ENCODE measurements at places on chromosomes 6 and 20.

DNA sequence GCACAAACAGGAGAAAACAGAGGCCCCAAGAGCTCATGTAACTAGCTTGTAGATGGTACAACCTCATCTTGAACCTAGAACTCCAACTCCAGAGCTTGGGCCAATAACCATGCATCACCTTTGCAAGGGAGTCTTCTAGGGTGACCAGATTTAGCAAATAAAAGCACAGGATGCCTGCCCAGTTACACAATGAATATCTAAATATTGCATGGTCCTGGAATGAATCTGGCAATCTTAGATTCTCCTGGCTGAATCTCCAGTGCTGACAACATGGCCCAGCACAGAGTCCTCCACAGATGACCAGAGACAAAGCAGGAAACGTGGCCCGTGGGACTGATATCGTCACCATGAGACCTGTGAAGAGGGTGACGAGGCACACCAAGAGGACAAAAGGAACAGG, 494.1 kb downstream of the PREX1 start:
- H3K4me3 ChIP-seq, result no peak overlapping the region
- no peaks in the 10 kb centered on the region for H3K4me1 ChIP-seq
- no peak for DNase-seq
- H3K36me3 ChIP-seq, result no peaks in the 10 kb centered on the region

GRCh38 chr6:41974281-41974825, 32.7 kb upstream of the CCND3 start:
- H3K4me3 ChIP-seq, result no peak overlapping the region
- H3K4me1 ChIP-seq, result no peaks in the 10 kb centered on the region
- H3K27ac ChIP-seq, result no peak overlapping the region
- no peaks in the 10 kb centered on the region for H3K36me3 ChIP-seq
- H3K27me3 ChIP-seq, result no peaks in the 10 kb centered on the region

DNA sequence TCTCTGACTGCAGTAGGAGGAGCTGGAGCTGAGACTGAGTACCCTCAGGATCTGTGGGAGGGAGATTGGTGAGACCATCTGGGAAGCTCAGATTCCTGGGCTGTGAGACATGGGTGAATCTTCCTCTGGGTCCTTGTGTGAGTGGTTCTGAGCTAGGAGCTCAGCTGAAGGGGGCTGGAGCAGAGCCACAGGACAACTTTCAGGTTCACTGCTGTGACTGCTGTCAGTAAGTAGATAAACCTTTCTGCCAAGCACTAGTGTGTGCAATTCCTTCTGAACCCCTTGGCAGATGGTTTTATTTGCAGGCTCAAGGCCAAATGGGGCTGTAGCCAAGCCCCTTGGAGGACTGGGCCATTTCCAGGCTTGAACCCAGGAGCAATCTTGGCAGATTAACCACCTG, 49.6 kb upstream of the SNAP91 start:
- H3K4me3 ChIP-seq, result no peak overlapping the region
- H3K4me1 ChIP-seq, result no peaks in the 10 kb centered on the region
- no peaks in the 10 kb centered on the region for H3K36me3 ChIP-seq
- H3K27ac ChIP-seq, result no peak overlapping the region
- DNase-seq, result no peak

GRCh38 chr6:164133095-164133494, 718.6 kb downstream of the QKI start:
- no peaks in the 10 kb centered on the region for H3K27me3 ChIP-seq
- no peaks in the 10 kb centered on the region for H3K4me1 ChIP-seq
- H3K36me3 ChIP-seq, result no peaks in the 10 kb centered on the region
- H3K27ac ChIP-seq, result no peak overlapping the region
- no peak overlapping the region for H3K4me3 ChIP-seq
- no peak for DNase-seq

DNA sequence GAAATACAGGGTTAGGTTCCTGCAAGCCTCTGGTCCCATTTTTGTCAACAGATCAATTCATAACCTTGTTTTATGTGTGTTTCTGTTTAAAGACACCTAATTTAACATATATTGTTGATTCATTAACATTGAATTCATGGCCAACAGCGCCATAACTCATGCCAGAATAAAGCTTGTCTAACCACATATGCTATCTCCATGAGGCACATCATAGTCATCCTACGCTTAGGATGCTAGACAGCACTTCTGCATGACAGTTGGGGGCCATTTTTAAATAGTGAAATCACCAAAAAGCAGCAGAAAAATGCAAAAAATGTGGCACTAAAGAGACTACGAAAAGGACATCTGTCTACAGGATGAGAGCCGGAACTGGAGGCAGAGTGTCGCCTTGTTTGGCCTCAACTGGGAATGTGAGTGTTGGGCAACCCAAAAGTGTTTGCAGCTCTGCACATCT, 37.9 kb downstream of the TRAM2 start:
- H3K4me1 ChIP-seq, result peaks cover 85% of the 10 kb centered on the region
- no peak overlapping the region for H3K4me3 ChIP-seq
- peaks cover 15% of the 10 kb centered on the region for H3K36me3 ChIP-seq
- H3K27ac ChIP-seq, result peak overlapping the region; percentile 67
- no peak for DNase-seq

DNA sequence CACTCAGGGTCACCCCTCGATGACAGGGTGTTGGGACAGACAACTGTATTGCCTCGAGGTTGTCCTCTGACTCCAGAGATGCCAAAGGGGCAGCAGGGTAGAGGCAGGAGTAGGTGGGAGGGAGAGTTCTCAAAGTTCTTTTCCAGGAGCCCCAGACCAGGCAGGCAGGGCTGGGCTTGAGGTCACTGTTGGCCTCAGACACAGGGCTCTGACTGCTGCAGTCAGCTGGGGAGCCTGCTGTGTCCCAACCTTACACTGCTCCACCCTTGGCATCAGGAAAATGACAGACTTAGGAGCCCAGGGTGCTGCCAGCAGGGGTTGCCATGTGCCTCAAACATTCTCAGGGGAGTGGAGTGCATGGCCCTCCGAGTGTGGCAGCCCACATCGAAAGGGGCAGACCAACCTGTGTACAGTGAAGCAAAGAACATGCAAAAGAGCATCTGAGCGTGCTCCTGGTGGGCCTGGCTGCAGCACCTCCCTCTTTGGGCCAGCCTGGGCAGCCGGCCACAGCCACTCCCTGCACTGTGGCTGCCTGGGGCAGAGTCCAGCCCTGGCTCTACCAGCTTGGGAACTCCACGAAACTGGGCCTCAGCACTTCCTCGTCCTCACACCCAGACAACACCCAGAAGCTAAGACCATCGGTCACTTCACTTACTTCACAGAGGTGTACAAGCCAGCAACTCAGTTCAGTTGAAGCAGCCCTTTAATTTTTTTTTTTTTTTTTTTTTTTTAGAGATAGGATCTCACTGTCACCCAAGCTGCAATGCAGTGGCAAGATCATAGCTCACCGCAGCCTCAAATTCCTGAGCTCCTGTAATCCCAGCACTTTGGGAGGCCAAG, 24.0 kb downstream of the C6orf132 start:
- no peaks in the 10 kb centered on the region for H3K36me3 ChIP-seq
- no peak overlapping the region for H3K27ac ChIP-seq
- no peak for DNase-seq
- no peak overlapping the region for H3K4me3 ChIP-seq
- H3K27me3 ChIP-seq, result no peaks in the 10 kb centered on the region

GRCh38 chr6:20789162-20789561, 254.9 kb downstream of the CDKAL1 start:
- H3K27me3 ChIP-seq, result no peaks in the 10 kb centered on the region
- no peaks in the 10 kb centered on the region for H3K36me3 ChIP-seq
- no peak overlapping the region for H3K4me3 ChIP-seq
- no peak for DNase-seq
- no peaks in the 10 kb centered on the region for H3K4me1 ChIP-seq

DNA sequence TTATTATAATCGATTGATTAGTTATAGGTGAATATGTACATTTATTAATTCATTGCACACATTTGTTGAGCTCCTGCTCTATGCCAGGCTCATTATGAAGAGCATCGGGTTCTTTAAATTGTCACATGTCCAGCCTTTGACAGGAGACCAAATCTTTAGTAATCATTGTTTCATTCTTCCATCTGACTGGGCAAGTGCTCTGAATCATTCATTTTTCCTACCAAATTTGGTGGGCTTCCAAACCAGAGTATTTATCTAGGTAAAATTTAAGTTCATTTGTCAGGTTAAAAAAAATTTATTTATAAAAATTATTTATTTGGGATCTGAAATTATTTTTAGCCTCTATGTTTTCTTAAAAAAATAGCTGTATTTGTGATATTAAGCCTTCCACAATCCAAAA, 404.9 kb upstream of the MMS22L start:
- no peaks in the 10 kb centered on the region for H3K36me3 ChIP-seq
- no peaks in the 10 kb centered on the region for H3K27me3 ChIP-seq
- no peak for DNase-seq
- H3K4me3 ChIP-seq, result no peak overlapping the region

- no peak overlapping the region for H3K27ac ChIP-seq
- no peaks in the 10 kb centered on the region for H3K27me3 ChIP-seq
- H3K4me1 ChIP-seq, result no peaks in the 10 kb centered on the region
- H3K4me3 ChIP-seq, result no peak overlapping the region
- DNase-seq, result no peak
Observed at GRCh38 chr6:4543596-4543995, 232.6 kb upstream of the CDYL start.

DNA sequence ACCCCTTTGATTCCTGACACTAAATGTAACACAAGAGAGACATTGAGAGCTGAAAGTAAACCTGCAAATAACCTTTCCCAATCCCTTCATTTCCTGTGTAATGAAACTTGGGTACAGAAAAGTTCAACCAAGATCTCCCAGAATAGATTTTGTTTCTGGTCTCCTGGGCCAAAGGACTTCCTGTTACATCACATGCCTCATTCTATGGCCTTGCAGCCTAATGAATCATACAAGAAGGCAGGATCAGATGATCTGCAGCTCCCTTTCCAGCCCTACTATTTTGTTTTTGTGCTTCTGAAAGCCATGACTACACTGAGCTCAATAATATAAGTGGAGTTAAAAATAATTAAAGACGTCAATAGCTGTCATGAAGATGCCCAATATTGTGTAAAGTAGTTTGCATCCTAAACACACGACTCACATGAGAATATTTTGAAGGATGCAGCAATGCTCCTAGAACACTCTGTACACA, 73.4 kb upstream of the NOX3 start:
- H3K36me3 ChIP-seq, result no peaks in the 10 kb centered on the region
- peak; percentile 34 for DNase-seq
- peaks cover 25% of the 10 kb centered on the region for H3K4me1 ChIP-seq
- no peaks in the 10 kb centered on the region for H3K27me3 ChIP-seq
- H3K27ac ChIP-seq, result peak overlapping the region; percentile 74

GRCh38 chr6:170081556-170081955, 209.3 kb downstream of the DLL1 start:
- peak overlapping the region; percentile 22 for H3K4me3 ChIP-seq
- H3K4me1 ChIP-seq, result peaks cover 5% of the 10 kb centered on the region
- DNase-seq, result no peak

DNA sequence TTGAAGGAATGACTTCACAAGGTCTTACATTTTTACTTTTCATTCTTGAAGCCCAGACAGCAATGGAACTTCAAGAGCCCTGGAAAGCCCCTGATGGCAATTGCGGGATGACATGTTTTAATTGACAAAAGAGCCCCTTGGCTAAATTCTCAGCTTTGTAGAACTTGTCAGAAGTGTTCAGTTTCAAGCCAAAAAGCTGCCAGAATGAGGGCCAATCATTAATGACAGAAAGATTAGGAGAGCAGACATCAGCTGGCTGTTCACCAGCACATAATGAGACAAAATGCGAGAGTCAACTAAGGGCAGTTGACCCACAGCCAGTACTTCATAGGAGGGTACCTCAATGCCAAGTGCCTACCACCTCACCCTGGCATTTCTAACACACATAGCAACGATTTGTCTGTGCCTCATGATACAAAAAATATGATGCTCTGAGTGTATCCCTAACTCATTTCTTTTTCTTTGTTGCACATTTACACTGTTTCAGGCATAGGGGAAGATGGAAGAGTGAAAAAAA, 243.1 kb downstream of the MYLK4 start:
- H3K27ac ChIP-seq, result no peak overlapping the region
- peaks cover 21% of the 10 kb centered on the region for H3K4me1 ChIP-seq
- no peaks in the 10 kb centered on the region for H3K36me3 ChIP-seq
- no peak overlapping the region for H3K4me3 ChIP-seq

DNA sequence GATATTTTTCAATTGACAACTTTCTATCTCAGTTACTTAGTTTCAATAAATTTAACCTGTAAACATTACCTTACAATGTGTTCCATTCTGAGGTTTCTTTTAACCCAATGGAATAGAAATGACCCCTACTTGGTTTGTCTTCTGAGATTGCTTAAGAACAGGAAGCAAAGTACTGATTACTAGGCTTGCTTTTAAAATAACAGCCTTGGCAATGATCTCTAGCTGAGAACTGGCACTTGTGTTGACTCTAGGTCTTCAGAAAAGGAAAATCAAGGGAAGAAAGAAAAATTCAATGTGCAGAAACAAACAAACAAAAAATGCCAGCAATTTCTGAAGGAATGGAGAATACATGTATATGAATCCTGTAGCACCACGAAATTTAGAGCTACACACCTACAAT, 66.1 kb downstream of the SYNE1 start:
- DNase-seq, result no peak
- no peaks in the 10 kb centered on the region for H3K4me1 ChIP-seq
- H3K27me3 ChIP-seq, result no peaks in the 10 kb centered on the region
- H3K36me3 ChIP-seq, result no peaks in the 10 kb centered on the region
- H3K27ac ChIP-seq, result no peak overlapping the region

DNA sequence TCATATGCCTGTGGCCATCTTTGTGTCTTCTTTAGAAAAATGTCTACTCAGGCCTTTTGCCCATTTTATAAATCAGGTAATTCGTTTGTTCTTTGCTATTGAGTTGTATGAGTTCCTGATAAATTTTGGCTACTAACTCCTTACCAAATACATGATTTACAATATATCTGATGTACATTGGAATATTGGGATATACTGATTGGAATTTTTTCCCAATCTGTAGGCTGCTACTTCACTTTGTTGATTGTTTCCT, 39.2 kb downstream of the BACH2 start:
- no peak overlapping the region for H3K27ac ChIP-seq
- DNase-seq, result no peak
- no peaks in the 10 kb centered on the region for H3K4me1 ChIP-seq
- H3K4me3 ChIP-seq, result no peak overlapping the region

GRCh38 chr6:21587961-21588480, 5.5 kb upstream of the SOX4 start:
- peaks cover 18% of the 10 kb centered on the region for H3K4me1 ChIP-seq
- H3K27me3 ChIP-seq, result no peaks in the 10 kb centered on the region
- DNase-seq, result no peak
- H3K27ac ChIP-seq, result peak overlapping the region; percentile 74
- H3K36me3 ChIP-seq, result no peaks in the 10 kb centered on the region

GRCh38 chr20:38735172-38735571, 10.9 kb downstream of the SLC32A1 start:
- H3K4me1 ChIP-seq, result no peaks in the 10 kb centered on the region
- no peaks in the 10 kb centered on the region for H3K36me3 ChIP-seq
- H3K27ac ChIP-seq, result no peak overlapping the region
- no peak overlapping the region for H3K4me3 ChIP-seq
- H3K27me3 ChIP-seq, result no peaks in the 10 kb centered on the region
